Anterior cingulate cortex (tissue), 58 donors: ENCODE measurements at places on chromosomes 13 and 19.

DNA sequence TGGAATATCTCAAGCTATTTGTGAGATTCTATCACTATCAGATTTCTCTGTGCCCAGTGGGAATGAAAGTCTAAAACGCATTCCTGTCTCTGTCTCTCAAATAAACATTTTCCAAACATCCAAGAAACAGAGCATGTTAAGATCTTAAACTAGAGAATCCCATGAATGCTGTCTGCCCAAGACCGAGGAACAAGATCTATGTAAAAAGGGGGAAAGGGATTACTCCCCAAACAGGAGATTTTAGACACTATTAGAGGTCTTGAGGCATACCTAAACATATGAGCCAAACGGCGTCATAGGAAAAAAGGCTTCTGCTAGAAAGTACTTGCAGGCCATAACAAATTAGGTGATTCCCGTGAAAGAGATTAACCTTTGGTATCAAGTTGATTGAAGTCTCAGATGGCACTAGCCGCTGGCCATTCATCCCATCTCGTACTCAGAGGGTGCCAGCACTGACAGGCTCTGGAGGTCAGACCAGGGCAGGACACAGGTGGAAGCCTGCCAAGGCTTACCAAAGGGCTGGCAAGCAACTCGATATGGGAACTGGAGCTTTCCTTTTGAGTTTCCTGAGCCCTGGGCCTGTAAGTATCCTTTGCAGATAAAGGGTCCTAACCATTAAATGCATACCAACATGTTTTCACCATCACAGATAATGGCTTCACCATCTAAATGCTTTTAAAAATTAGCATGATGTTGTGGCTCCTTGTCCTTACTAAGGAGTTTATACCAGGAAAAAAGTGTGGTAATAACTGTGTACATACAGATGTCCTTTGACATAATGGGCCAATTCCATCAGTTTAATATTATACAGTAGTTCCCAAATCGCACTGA, 225.2 kb downstream of the FOXO1 start:
- no peak for DNase-seq

DNA sequence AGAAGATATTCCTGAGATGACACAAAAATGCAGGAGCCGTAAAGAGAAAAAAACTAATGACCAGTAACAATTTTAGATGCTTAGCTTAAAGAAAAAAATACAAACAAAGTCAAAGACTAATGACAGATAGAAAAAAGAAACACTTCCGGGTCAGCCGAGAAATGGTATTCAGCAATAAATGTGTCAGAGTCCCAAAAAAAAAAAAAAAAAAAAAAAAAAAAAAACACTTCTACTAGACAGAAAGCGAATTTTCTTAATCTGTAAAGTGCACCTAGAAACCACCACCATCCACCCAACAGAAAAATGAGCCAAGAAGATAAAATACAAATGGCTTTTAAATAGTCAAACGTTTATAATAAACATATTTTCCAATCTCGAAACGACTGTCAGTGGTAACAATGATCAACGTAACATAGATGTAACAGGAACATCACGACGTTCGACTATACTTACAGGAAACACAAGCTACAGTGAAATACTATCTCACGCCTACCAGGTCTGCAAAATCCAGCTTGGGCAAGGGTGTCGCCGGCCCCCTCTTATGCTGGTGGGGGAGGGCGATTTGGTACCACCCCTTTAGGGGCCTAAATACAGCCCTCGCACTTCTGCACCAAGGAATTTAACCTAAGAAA, 10.6 kb downstream of the ABHD17A start:
- no peak for DNase-seq

GRCh38 chr13:36685927-36686326, 12.1 kb downstream of the SERTM1 start:
- no peak for DNase-seq

DNA sequence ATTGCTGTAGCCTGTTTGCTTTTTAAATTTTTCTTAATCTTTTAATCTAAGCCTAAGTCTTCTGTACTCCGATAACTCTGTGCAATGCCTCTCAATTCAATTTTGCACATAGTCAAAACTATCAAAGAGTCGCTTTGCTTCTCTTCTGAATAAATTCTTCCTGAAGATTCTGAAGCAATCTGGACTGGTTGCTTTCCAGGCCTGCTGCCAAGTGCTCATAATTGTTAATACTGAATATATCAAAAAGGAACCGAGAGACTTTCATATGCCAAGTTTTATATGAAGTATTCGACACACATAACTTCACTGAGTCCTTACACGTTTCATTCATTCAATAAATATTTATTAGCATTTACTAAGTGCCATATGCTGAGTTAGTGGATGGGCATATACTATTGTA, 91.3 kb downstream of the EDNRB start:
- no peak for DNase-seq

DNA sequence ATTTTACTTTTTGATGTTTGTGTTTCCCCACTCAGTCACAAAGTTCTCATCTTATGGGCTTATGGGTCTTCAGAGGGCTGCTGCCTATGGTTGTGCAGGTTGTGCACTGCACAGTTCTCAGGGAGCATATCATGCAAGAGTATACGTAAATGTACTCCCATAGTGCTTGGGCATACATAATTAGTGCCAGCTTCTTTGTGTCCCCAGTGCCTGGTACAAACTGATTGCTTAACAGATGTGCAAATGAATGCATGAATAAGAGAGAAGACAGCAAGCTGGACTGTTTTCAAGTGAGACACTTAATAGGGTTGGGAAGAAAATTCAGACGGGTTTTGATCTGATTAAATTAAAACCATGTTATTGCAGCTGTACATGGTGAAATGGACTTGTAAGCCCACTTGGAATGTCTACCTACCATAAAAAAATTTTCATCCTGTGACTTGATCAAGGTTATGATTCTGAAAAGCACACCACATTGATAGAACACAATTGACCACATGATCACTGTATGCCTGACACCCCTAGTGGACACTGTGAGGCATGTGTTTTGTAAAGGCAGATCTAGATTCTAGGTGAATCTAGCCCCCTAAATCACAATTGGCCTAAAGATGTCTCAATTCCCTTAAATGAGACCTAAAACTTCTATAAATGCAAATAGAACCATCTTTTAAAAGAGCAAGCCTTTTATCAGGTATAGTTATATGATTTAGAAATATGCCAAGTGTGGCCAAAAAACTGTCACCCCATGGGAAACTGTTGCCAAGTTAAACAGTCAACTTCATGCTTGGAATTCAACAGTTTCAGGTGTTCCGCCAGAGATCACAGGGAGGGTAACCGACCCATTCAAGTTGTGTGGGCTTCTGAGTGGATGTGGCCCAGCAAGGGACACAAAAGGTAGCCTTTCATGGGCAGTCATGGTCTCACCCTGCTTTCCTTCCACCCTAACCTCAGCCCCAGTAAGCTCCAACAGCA, 27.9 kb downstream of the FAM124A start:
- no peak for DNase-seq

- DNase-seq = no peak
These were observed 21.9 kb downstream of the GRIN2D start for GRCh38 chr19:48415395-48415794.

DNA sequence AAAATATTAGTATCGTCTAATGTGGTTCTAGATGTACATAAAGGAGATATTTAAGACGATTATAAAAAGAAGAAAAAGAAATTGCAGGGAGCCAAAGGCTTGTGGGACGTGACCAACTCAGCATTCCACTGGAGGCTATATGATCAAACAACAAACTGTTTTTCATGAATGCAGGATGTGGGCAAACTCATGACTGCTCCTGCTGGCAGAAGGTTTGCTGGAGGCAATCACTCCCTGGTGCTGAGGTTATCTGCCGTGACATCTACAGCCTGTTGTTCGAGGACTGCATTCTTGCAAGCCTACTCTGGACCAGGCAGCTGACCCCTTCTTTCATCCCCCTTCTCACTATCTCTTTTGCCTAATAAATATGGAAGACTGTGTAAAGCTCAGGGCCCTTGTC, 518.1 kb downstream of the UQCRFS1 start:
- DNase-seq = no peak

GRCh38 chr19:29302002-29302928, 89.3 kb upstream of the UQCRFS1 start:
- DNase-seq = no peak

- DNase-seq = no peak
These were observed 38.7 kb upstream of the ARHGEF7 start for GRCh38 chr13:111076155-111077013.

DNA sequence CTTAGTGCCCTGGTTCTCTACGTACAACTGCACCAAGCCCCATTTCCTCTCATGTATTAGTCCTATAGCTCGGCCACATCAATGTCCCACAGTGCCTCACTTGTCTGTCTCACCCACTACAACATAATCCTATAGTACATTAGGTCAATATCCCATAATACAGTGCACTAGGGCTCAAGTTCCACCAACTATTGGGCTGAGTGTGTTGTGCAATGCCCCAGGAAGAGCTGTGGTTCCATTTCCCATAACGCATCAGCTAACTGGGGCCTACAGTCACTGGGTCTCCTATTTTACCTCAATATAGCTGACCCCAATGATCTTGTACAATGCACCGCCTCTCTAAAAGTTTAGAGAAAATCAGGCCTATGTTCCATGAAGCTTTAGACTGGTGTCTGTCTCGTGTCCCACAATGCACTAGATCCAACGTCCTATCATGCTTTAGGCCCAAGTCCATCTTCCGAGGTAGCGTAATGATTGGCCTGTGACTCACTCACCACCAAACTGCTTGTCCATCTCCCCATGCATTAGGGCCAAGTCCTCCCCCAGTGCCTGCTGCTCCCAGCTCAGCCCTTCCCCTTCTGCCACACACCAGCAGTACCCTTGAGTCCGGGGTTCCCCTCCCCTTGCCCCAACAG, 21.8 kb downstream of the TSKS start:
- DNase-seq = no peak

DNA sequence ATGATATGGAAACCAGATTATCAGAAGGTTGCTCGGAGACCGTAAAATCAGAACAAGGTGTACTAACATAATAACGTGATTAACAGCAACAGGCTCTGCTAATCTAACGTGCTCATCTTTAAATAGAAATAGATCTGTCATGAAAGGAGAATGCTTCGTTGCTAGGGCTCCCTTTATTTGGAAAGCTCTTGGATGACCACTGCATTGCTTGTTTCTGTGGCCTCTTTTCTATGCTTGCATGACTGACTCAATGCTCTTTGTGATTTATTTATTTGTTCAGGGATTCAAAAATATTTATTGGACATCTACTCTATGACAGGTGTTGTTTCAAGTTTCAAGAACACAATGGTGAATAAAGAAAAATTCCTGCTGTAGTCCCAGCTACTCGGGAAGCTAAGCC, 22.3 kb upstream of the ZDHHC20 start:
- no peak for DNase-seq

DNA sequence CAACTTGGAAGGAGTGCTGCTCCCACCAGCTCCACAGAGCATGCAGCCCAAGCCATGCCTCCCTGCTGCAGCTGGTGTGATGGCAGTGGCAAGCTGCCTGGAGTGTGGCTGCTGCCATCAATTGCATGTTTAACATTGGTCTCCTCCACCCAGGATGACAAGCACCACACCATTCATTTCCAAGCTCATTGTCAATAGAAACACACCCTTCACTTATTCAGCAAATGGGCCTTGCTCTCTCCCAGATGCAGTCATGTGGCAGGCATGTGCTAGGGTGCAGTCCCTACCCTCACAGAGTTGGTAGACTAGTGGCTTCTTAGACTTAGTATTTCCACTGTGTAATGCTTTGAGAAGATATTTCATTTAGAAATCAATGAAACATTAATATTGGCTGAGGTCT, 70.8 kb upstream of the FGF14 start:
- DNase-seq = no peak

DNA sequence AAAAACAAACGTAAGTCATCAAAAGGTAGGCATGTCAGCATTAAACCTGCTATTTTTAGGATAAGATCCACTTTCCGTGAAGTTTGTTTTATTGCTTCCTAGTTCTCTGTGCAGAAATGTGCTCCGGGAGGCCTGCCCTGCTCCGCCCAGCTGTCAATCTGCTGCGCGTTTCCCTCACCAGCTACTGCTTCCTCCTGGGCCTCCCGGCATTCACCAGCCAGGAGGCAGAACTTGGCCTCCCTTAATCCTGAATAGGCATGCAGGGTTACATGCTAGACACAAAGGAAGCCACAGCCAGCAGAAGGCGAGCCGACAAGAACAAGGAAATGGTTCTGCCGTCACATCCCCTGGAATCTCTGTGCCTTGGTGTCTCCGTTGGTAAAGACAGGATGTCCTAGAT, 386.2 kb downstream of the IRS2 start:
- peak; percentile 10 for DNase-seq

DNA sequence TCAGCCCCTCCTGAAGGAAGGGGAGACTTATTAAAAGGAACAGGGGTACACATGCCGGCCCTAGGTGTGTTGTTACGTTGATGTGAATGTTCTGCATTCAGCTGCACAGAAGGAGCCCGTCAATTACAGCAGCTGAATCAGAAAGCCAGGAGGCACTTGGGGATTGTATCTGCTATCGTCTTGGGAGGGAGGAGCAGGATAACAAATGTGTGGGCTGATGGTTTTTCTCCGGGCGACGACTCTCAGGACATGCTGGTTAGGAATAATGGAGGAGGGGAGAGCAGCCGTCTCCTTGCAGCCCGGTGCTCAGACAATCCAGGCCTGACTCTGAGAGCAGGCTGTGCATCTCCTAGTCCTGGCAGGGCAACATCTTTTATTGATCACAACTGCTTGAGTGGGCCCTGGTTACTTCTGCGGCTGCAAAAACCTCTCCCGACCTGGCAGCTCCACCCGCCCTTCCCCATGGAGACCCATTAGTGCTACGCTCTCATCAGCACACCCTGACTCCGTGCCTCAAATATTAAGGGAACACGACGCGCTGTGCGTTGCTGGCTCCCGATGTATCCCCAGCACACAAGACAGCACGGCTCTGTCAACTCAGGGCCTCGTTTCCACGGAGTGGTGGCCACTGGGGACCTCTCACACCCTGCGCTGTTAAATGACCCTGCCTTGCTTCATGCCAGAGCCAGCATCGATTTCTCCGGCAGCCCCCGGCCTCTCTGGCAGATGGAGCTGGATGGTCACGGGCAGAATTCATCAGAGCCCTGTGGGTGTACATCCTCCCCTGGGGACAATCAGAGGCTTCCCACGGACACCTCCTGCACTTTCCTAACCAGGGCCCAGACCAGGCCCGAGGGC, 25.3 kb downstream of the PEPD start:
- DNase-seq = no peak

DNA sequence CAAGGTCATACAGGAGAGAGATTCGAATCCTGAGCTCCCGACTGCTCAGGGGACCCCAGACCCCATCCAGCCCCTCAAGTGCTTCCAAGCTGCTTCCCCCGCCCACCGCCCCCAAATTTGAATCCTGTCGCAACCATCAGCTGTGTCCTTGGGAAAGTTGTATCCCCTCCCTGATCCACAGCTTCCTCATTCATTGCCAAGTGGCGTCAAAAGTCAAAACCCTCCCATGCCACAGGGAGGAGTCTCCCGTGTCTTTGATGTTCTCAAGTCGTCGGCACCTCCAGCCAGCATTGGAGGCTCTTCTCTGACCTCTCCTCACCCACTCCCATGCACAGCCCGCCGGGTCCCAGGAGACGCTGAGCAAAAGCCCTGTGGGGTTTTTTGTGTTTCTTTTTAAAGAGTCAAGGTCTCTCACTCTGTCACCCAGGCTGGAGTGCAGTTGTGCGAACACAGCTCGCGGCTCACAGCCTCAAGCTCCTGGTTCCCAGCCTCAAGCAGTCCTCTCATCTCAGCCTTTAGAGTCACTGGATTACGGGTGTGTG, 2.8 kb upstream of the IFI30 start:
- no peak for DNase-seq

- no peak for DNase-seq
These were observed 25.8 kb downstream of the CACNG6 start for GRCh38 chr19:54017261-54017660.

GRCh38 chr19:30307191-30307974, 64.8 kb upstream of the ZNF536 start:
- no peak for DNase-seq
